ENCODE measurements at places on chromosomes 11 and 22.

DNA sequence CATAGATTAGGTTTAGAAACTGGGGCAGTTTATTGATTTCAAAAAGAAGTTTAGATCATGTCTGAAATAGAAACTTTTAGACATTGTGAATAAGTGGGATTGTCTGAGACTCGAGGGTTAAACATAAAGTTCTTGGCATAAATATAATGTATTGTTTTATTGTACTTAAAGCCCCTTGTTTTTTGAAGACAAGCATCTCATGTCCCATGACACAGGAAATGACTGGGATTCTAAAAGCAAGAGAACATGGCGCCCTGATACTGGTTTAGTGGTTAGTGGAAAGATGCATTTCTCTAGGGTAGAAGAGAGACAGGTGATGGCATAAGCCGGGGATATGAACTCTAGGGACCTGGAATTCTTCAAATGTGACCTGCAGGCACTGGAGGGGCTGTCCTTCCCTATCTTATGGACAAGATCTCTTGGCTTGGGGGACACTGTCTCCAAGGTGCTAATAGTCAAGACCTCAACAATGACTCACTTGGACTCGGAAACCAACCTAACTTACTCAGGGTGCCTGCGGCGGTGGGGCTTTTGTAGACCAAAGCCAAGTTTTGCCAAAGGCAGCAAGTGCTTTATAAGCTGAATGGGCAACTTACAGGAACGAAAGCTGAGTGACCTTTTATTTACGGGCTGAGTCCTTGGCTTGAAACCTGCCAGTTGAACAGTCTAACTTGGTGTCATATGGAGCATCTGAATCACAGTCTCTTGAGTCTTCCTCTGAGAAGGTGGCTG, 48.2 kb downstream of the UBASH3B start:
- DNase-seq = no peak

DNA sequence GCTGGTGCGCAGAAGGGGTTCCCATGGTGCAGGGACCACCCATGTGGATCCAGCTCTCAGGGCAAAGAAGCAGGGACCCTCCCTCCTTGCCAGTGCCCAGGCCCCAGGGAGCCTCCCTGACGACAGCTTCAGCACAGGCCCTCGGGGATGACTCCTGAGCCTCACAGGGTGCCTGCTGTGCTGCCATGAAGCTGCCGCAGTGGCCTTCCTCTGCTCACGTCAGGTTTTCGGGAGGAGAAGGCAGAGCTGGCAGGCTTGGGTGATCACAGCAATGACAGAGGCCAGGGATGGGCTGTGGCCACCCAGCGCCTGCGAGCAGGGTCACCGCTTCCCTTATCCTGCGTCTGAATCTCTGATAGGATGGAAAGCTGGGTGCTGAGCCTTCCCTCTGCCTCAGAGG, 276.2 kb downstream of the BRD1 start:
- no peak for DNase-seq

GRCh38 chr11:1762537-1763302, 1.0 kb downstream of the CTSD start:
- DNase-seq = no peak

- DNase-seq = no peak
Observed at GRCh38 chr22:38080474-38080849, 3.5 kb downstream of the SLC16A8 start.

GRCh38 chr11:110787680-110788079, 75.4 kb upstream of the ARHGAP20 start:
- no peak for DNase-seq

DNA sequence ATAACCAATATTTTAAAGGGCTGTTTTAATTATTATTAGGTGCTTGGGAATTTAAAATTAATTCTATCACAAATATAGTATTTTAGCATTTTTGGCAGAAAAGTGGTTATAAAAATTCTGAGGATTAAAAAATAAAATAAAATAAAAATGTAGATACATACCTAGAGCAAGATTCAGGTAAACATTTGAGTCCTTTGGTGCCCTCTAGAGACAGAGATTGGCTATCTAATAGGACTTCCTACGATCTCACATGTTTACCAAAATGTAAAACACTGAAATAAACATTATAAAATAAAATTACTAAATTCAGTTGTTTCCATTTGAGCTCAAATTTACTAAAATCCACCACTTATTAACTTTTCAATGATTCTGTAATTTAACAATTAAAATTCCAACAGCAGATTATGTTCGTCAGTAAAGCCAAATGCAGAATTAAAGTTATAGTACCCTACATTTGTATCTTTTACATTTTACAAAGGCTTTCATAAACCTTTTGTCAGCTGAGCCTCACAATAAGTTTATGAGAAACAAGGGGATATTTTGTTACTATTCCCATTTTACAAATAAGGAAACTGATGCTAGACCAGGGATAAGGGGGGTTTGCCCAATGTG, 27.7 kb downstream of the SLC36A4 start:
- no peak for DNase-seq

- DNase-seq = no peak
Observed at GRCh38 chr11:116771935-116772334, 852 bp downstream of the BUD13 start.

GRCh38 chr11:36253238-36253637, 36.0 kb downstream of the COMMD9 start:
- DNase-seq = no peak
